Stimulated activated CD4-positive, alpha-beta T cell treated with anti-CD3 and anti-CD28 coated beads, TNF-alpha, amount 100 ng/mL, for 48 hours (primary cell): ENCODE measurements at places on chromosomes 12 and 14.

- DNase-seq = no peak
Measured at GRCh38 chr12:88111074-88111652, 30.7 kb downstream of the CEP290 start.

GRCh38 chr14:23285530-23286019, 357 bp downstream of the HOMEZ start:
- DNase-seq = no peak

GRCh38 chr12:116661341-116661740, 76.5 kb downstream of the SPRING1 start:
- no peak for DNase-seq

GRCh38 chr12:91361864-91362263, 179.2 kb upstream of the DCN start:
- no peak for DNase-seq

DNA sequence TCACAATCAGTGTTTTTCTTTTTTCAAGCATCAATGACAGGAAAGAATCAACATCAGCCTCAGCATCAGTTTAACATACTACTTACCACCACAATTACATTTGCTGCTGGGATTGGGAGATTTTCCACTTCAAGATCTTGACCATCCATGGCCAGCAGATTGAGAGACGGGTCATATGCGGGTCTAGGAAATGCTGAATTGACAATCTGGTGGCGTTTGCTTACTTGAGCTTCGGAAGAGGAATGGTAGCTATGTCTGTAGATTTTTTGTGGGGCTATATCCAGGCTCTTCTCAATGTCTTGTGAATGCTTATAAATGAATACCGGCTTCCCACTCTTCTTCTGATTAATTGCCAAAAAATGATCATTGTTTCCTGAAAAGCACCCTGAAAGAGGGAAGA, 27.9 kb downstream of the PTPRR start:
- DNase-seq = no peak

GRCh38 chr12:130849561-130850417, 10.7 kb upstream of the STX2 start:
- no peak for DNase-seq

DNA sequence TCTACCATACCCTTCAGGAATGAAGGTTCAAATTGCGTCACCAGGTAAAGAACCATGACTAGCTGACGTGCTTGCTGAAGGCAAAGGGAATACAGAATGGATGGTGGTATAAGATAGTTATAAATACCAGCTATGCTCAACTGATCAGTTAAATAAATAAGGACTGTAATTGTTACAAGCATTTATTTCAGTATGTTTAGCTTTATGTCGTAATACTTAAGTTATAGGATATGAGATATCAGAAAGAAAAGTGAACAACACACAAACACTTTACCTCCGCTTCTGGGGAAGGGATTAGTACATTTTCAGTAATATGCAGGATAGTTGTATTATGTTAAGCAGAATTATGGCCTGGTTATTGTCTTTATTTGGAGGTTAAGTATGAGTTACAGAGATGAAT, 416.1 kb downstream of the BTG1 start:
- DNase-seq = no peak

GRCh38 chr14:102866982-102867761, 55.3 kb upstream of the AMN start:
- DNase-seq = no peak

DNA sequence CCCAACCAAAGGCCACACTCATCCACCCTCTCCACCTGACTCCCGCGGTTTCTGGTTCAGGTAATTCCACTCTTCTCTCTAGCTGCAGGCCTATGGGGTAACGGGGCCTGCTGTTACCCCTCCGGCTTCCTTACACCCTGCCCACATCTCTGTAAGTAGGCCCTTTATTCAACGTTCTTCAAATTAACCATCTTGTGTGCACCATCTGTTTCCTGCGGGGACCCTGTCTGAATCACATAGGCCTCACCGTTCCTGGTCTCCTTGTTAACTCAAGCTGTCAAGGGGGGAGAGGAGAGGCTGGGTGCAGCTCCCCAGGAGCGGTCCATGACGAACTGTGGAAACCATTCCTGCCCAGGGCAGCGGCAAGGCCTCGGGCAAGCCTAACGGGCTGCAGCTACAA, 9.3 kb upstream of the DLK1 start:
- DNase-seq = no peak

GRCh38 chr12:105409801-105410471, 79.4 kb downstream of the C12orf75 start:
- no peak for DNase-seq

DNA sequence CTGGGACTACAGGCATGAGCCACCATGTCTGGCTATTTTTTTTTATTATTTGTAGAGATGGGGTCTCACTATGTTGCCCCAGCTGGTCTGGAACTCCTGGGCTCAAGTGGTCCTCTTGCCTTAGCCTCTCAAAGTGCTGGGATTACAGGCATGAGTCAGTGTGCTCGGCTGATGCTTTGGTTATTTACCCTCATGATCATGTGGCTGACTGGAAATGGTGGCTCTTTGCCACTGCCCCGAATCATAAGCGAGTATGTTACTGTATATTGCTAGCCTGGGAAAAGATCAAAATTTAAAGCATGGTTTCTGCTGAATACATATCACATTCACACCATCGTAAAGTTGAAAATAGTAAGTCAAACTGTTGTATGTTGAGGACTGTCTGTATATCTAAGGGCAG, 101.1 kb downstream of the RGS6 start:
- no peak for DNase-seq

DNA sequence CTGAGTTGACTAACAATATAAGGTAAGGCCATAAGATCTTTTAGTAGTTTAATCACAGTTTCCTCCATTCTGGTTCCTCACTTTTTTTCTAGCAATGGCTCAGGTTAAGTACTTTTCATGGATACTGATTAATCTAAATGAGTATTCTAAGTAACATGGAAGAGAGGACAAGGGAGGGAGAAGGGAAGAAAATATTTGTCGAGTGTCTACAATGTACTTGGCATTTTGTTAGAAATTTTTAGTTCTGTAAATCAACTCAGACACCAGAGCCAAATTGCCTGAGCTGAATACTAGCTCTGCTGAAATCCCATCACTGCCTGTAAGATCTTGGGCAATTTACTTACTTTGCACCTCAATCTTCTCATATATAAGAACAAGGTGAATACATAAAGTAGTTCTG, 20.2 kb downstream of the RERG start:
- no peak for DNase-seq

DNA sequence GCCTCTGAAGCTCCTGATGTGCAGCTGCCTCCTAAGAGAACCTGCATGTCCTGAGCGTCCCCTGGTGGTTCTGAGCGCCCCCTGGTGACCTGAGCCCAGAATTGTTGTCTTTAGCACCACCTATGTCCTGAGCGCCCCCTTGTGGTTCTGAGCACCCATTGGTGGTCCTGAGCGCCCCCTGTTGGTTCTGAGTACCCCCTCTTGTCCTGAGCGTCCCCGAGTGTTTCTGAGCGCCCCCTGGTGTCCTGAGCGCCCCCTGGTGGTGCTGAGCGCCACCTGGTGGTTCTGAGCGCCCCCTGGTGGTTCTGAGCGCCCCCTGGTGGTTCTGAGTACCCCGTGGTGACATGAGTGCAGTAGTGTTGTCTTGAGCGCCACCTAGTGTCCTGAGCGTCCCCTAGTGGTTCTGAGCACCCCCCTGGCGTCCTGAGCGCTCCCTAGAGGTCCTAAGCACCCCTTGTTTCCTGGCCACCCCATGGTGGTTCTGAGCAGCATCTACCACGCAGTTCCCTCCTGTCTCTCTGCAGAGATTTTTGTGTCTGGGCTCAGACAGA, 782.5 kb downstream of the TMEM121 start:
- peak; percentile 98 for DNase-seq

GRCh38 chr12:81949416-81949815, 190.3 kb upstream of the PPFIA2 start:
- no peak for DNase-seq

- DNase-seq = no peak
Measured at GRCh38 chr14:106840258-106840657, 1313.9 kb downstream of the TMEM121 start.

GRCh38 chr12:67239061-67239460, 30.1 kb upstream of the CAND1 start:
- no peak for DNase-seq

DNA sequence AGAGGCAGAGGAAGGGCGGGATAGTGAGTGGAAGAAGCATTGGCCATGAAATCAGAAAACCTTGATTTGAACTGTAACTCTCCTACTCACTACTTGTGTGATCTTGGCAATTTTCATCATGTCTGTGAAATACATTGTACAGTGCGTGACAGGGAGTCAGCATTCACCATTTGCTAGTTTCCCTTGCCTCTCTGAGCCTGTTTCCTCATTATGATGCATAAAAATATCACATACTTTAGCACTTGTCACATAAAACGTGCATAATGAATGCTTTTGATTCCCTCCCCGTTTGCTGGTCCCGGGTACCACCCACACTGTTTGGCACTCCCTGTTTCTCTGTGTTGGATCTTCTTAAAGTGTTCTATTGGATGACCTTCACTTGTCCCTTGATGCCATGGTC, 101.1 kb upstream of the FRMD6 start:
- DNase-seq = no peak

DNA sequence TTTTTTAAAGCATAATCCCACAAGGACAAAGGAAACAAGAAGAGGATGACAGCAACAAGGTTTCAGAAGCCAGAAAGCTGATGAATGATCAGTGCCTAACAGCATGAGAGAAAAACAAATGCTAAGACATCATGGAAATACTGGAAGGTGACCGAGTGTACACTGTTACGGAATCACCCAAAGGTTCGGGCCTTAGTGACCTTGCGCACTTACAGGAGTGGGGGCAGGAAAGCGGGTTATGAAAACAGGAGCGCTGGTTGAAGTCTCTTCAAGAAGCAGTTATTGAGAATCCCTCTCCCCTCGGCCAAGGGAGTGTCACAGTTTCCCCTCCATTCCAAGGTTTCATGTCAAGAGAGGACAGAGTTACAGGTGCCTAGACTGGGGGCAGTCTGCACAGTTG, 42.6 kb downstream of the SLC25A47 start:
- DNase-seq = no peak
